ENCODE measurements at places on chromosomes 16 and 17. TPM values are rescaled to one million over a fixed set of nuclear protein-coding genes. Genes with fewer than 3 reads are reported as not detected.

DNA sequence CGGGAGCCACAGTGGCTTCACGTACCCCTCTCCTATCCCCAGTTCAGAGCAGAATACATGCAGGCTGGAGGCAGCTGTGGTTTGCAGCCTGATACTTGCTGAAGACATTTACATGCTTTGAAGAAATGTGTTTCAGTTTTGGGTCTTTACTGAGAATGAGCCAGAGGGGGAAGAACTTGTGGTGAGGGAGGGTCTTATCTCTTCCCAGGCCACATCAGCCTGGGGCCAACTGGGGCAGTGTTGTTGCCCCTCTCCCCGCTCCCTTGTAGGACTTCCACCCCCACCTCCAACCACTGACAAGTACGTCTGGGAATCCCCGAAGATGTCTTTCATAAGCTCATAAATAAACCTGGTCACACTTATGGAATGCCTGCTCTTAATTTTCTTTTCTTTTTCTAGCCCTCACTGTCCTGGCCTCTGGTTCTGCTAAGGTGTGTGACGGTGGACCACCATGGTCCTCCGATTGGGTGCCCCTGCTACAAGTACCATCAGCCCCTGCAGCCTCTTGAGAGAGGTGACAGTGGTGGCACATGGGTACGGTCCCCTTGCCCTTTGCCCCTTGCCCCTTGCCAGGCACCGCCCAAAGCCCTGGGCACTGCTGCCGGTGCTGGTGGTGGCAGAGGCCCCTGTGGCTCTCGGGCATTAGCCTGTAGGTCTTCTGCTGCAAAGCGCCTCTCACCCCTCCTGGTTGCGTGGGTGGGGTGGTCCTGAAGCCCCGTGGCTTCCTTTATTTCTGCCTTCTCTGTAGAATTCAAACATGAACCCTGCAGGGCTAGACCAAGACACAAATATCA, 144.8 kb upstream of the RPH3AL start:
- DNase-seq: no peak

DNA sequence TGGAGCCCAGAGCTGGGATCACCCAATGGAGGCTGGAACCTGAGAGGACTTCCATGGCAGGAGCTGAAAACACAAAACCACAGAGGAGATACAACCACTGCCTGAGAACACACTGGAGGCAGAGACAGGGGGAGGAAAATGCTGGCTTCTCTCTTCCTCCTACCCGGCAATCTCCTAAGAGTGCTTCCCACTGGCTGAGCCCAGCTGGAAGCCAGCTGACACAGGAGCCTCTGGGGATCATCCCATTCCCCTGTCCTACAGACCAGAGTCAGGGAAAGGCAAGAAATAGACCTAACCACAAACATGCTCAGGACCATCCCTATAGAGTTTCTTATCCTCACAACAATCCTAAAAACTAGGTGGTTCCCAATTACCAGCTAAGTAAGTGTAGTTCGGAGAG, 112.4 kb upstream of the CDH5 start:
- DNase-seq: no peak

- no peak for DNase-seq
Measured at GRCh38 chr17:38925263-38925995, at the start of gene LASP1NB. TSS of gene LASP1NB (plus strand) at chr17:38925614.

- no peak for DNase-seq
Measured at GRCh38 chr16:14360326-14361037, 269.6 kb downstream of the PARN start.

Gene CES3
- 0.84 TPM for total RNA-seq
